Stimulated activated naive CD4-positive, alpha-beta T cell (primary cell): ENCODE measurements at places on chromosomes 5 and 9.
A peak's percentile ranks its signal among the peaks of the same experiment; 100 is the strongest.

GRCh38 chr9:125763394-125763801, 16.2 kb downstream of the PBX3 start:
- no peak for DNase-seq

DNA sequence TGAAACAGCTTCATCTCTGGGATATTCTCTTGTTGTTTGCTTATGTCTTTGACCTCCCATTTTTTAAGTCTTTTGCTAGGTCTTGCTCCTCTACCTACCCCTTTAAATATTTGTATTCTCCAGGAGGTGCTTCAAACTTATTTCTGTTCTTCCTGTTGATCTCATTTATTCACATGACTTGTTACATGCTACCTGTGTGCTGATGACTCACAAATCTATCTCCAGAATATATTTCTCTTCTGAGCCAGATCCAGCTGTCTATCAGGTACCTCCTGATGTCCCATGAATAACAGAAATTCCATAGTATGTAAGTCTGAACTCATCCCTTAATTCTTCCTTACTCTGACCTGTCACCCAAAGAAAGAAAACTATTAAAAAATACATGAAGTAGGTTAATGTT, 11.0 kb downstream of the NIPBL start:
- DNase-seq: no peak

GRCh38 chr5:96317945-96318344, 115.1 kb downstream of the PCSK1 start:
- DNase-seq: no peak

DNA sequence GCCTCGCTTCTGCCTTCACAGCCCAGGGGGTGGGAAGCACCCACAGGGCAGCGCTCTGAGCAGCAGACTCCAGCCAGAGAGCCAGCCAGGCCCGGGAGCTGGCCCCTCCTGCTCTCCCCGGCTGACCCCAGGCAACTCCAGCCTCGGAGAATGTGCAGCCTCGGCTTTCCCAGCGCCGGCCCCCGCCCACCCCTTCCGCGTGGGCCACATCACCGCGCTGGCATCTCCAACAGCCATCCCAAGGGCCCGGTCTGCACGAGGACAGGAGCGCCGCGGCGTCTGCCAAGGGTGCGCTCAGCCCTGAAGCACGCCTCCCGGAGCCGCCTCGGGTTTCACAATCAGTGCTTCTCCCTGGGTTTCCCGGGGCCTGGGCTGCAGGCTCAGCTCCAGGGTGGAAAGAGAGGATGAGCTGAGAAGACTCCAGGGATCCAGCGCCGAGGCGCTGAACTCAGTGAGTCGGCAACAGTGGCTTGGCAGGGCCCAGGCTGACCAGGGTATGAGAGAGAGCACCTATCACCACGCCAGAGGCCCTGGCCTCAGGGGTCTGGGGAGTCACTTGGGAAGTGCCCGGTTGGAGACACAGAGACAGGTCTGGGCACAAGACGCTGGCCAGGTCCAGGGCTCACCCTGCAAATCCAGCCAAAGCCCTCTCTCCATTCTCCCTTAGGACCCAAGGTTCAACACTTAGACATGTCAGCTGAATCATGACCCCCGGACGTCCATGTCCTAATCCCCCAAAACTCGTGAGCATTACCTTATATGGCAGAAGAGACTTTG, 79.6 kb downstream of the ADAMTS2 start:
- DNase-seq: no peak

DNA sequence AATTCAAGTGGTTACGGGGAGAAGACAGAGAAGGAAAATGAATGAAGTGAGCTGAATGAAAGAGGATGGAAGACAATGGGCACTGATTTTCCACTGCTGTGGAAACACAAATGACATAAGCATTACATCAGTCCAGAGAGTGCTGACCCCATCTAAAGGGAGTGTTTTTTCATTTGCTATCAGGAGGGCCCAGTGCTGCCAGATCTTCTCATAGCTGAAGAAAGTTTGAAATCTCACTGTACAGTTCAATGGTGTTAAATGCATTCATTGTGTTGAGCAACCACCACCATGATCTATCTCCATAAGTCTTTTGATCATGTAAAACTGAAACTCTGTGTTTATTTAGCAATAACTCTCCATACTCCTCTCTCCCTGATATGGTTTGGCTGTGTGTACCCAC, 41.5 kb upstream of the STARD4 start:
- DNase-seq: no peak

GRCh38 chr5:168780888-168781287, 201.7 kb upstream of the PANK3 start:
- DNase-seq: no peak

DNA sequence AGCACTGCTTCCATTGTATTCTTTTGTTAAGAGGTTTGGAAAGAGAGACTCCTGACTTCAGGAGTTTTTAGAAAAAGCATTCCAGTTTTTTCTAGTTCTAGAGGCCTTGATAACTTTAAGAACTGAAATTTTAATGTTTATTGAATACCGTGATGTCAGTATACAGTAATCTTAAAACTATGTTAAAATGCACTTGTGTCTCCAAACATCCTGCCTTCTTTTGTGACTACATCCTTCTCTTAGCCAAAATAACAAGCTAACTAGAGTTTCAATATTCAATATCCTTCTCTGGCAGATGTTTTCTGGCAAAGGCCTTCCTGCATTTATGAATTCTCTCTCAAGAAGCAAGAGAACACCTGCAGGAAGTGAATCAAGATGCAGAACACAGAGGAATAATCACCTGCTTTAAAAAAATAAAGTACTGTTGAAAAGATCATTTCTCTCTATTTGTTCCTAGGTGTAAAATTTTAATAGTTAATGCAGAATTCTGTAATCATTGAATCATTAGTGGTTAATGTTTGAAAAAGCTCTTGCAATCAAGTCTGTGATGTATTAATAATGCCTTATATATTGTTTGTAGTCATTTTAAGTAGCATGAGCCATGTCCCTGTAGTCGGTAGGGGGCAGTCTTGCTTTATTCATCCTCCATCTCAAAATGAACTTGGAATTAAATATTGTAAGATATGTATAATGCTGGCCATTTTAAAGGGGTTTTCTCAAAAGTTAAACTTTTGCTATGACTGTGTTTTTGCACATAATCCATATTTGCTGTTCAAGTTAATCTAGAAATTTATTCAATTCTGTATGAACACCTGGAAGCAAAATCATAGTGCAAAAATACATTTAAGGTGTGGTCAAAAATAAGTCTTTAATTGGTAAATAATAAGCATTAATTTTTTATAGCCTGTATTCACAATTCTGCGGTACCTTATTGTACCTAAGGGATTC, 43.1 kb downstream of the NDFIP1 start:
- DNase-seq: peak; percentile 15

DNA sequence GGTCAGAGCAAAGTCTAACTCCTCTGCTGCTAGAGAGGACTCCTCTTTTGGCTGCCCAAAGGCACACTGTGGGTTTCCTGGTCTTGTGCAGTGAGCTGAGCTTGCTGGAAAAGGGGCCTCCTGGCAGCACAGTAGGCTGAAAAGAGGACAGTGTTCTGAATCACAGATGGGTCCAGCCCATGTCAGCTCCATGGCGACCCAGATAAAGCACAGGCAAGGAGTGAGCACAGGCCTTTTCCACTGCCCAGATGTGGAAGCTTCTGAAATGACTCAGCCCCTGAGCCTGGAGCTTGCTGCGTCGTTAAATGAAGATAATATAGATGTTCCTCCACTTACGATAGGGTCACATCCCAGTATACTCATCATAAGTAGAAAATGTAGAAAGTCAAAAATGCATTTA, 8.1 kb downstream of the CCDC180 start:
- no peak for DNase-seq

- DNase-seq: no peak
Observed at GRCh38 chr5:54091307-54092130, 218.9 kb downstream of the ARL15 start.
